ENCODE measurements at places on chromosomes 13 and 19. TPM values are rescaled to one million over a fixed set of nuclear protein-coding genes. Genes with fewer than 3 reads are reported as not detected.

DNA sequence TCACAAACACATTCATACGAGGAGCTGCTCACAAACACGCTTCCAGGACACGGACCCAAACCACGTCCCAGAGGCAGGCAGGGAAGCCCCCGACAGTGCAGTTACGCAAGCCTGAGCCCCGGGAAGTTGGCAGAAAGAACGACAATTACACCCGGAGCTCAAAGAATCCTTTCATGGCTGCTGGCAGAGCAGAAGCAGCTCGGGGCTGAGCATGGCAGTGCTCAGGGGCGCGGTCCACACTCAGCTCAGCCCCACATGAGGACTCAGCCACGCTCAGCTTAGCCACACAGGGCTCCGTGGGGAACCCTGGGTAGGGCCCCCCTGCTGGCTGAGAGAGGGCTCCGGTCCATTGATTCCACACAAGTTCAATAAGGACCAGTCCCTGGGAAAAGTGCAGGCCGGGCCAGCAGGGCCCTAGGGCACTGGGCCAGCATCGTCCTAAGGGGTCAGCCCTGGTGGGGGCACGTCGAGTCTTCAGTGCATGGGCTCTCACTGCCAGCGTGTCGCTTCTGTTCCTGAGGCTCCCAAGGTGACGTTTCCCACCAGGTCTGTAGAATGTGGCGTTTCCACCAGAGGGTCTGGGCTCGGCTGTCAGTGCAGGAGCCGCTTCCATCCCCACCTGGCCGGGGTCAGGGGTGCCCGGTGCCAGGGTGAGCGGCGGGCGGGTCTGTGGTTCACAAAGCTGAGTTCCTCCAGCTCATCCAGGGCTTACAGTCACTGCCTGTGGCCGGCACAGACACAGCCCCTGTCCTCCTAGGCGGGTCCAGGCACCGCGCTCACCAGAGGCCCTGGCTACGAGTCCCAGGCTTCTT, 23.1 kb downstream of the GAS6 start:
- DNase-seq: no peak

- peak; percentile 37 for DNase-seq
Measured at GRCh38 chr19:1455336-1456120, 5.6 kb downstream of the APC2 start.

DNA sequence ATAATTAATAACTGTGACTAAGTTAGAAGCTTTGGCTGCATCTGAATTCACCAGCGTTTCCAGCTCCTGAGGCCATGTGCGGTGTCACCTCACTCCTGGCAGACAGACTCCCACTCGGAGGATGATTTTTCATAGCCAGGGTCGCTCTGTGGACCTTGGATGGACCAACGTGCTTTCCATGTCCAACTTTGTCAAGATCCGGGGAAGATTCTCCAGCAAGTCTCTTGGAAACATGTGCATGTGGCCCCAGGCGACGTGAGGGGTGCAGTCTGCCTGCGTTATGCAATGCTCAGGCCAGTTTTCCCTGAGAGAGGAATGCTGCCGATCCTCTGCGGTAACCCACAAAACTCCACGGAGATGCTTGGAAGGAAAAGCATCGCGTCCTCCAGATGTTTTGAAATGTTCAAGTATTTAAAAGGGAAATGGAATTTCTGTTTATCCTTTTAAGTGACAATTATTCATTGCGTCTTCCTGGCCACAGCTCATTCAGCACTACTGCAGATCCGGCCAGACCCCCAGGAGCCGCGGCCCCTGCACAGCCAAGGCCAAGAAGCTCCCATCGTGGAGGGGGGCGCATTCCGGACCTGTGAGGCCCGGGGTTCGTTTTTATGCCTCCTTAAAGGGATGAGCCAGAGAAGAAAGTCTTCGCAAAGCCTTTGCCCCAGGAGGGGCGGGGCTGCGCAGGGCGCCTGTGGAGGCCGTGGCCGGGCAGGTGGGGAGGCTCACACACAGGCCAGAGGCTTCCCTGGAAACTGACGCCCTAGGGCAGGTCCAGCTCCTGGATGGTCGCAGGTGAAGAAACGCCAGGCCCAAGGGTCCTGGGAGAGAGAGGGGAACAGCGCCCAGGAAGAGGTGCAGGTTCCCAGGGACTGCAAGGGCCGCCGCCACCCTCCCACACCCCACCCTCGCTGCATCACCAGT, 46.0 kb downstream of the C13orf46 start:
- DNase-seq: peak; percentile 98

GRCh38 chr19:51296336-51297093, 14.9 kb upstream of the IGLON5 start:
- no peak for DNase-seq

DNA sequence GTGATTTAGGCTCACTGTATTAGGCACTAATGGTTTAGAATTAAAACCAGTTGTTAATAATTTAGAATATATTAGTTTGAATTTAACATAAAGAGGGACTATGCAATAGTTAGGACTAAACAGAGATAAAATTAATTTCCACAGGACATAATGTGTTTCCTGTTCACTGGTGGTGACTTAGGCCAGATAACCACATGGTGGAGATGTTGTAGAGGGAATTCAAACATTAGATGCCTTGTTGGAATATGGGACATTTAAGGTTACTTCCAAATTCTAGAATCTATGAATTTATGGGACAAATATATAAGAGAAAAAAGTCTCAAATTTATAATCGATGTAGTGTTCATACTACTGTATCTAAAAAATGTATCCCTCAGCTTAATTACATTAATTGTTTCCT, 615.5 kb upstream of the KLHL1 start:
- DNase-seq: no peak

DNA sequence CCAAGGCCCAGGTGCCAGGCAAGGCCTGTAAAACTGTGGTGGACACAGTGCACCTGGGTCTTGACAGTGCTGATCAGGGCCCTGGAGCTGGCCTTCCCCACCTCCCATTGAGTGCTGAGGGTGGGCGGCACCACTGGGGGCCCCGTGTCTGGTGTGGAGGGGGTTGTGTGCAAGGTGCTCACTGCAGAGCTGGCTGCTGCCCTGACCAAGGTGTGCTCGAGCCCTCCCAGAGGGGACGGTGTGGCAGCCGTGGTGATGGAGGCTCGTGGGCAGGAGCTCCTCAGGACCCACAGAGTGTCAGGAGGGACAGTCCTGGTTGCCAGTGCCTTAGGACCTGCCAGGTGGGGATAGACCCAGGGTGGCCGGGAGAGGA, 23.0 kb downstream of the ATP4B start:
- DNase-seq: no peak

GRCh38 chr13:111511805-111512504, 191.5 kb downstream of the TEX29 start:
- no peak for DNase-seq

- DNase-seq: no peak
Measured at GRCh38 chr13:103315711-103316110, 249.5 kb upstream of the SLC10A2 start.

DNA sequence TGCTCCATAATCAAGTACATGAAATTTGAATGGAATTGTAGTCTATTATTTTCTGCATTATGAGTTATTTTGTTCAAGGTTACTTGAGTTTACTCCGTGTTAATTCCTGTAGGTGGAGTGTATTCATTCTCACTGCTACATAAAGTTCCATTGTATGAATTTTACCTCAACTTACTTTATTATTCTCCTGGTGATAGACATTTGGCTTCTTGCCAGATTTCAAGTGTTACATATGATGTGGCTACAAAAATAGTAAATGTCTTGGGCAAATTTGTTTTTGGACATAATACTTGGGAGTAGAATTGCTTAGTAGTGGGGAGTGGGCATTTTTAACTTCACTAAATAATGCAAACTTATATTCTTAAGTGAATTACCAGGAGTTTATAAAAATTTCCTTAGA, 328.9 kb downstream of the SHISA2 start:
- DNase-seq: no peak

DNA sequence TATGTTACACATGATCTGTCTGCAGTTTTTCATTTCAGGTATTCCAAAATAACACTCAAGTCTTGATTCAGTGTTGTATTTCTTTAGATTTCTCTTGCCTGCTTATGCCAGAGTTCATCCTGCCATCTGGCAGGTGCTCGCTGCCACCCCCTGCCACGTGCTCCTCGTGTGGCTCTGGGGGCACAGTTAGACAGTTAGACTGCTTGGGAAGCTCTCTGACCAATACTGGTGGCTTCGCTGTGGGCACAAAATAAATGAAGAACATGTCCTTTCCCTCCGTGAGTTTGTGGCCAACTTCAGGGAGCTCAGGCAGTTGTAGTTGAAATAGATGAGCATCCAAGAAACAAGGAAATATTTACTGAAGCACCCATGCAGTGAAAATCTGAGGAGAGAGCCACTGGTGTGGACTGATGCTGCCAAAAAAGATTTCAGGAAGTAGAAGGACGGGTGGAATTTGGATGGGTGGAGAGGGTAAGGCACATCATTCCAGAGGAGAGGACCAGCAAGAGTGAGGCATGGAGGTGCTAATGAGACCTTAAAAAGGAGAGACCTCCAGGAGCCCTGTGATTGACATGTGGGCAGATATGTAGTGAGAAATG, 37.5 kb upstream of the GPR183 start:
- no peak for DNase-seq

DNA sequence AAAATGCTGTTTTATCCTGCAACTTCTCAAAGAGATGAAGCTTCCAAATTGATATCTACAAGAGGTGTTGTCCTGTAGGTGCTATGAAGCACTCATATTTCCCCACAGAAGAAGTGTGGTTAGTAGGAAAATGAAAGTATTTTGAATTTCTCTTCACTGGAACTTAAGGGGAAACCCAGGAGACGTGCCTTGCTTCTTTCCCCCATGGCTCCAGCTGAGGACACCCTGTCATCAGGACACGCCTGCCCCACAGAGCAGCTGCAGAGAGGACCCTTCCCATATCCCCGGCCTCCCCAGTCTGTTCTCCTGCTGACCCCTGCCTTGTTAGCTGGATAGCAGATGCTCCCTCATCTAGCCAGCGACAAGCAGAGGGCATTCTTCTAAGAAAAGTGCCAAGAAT, 371.3 kb downstream of the COG6 start:
- DNase-seq: no peak

GRCh38 chr19:12244370-12244769, 50.3 kb downstream of the ZNF44 start:
- DNase-seq: no peak

DNA sequence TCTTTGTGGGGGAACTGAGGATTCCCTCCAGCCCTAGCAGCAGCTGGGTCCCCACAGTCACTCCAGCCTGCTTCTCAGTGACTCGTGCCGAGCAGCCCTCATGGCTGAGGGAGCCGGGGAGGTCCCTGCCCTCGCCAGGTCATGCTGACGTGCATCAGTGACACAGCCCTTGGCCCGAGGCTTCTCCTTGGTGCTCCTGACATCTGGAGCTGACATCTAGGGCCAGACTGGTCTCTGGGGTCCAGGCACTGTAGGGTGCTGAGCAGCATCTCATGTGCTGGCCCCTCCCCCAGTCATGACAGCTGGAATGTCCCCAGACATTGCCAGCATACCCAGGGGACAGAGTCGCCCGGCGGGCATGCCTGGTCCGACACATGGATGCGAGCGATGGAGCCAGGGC, 14.4 kb downstream of the COMP start:
- peak; percentile 51 for DNase-seq

DNA sequence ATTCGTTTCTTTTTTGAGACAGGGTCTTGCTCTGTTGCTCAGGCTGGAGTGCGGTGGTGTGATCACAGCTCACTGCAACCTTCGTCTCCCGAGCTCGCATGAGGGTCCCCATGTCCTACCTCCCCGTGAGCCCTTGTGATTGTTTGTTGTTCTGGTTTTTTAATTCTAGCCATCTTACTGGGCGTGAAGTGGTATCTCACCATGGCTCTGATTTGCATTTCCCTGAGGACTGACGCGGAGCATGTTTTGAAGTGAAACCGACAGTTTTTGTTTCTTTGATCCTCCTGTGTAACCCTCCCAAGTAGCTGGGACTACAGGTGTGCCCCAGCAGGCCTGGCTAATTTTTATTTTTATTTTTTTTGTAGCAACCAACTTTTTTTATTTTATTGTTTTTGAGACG, 21.7 kb downstream of the GNG7 start:
- no peak for DNase-seq

DNA sequence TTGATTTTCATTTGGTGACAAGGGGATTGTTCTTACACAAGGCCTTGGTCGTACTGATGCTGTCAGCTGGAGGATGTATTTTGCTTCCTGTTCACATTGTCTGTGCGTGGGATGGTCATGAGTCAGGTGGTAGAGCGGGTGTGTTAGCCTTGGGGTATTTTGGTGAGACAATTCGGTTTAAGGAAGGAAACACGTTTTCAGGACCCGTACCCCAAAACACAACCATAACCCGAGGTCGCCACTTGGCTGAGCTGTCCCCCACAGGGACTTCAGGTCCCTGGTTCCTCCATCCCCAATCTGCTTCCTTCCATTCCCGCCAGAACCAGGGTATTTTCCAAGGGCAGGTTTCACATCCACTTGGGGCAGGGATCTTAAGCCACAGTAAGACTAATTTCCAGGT, 15.0 kb downstream of the MYO9B start:
- no peak for DNase-seq

ZNF420 gene
- total RNA-seq: 5.5 TPM

ZNF260 gene
- total RNA-seq: 10.9 TPM

LCP1 gene
- not detected for total RNA-seq

ZNF749 gene
- 5.0 TPM for total RNA-seq

FBN3 gene
- total RNA-seq: not detected

PSENEN gene
- 92.7 TPM for total RNA-seq

CGB1 gene
- not detected for total RNA-seq

CCDC70 gene
- not detected for total RNA-seq

SERPINE3 gene
- not detected for total RNA-seq

CACNG8 gene
- total RNA-seq: 0.04 TPM

ADM5 gene
- total RNA-seq: 0.59 TPM

ZNF284 gene
- total RNA-seq: 2.0 TPM
